T-helper 22 cell (primary cell): ENCODE measurements at places on chromosomes 13 and 19.

DNA sequence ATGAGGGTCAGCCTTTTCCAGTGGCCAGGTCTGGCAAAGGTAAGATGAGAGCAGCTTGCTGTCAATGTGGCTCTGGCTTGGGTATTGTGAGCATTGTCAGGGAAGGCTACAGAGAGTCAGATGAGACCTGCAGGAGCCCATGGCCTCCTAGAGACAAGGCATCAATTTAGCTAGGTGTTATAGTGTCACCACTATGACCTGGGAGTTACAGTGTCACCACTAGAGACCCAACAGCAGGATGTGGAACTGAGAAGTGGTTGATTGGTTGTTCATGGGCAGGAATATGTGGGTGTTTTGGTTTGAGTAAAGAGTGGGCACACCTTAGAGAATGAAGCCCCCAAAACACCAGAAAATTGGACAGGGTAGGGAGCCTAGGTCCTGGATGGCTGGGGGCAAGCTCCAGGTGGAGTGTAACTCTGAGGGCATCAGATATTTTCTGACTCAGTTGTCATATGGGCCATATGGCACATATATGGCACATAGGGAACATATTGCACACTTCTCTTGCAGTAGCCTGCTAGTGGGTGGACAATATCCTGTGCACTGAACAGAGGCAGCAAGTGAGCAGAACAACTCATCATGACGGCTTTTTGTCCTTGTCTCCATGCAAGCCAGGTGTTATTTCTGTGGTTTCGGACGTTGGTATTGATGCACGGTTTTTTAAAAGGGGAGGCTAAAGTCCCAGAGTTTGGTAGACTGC lies 46.3 kb upstream of the CEACAM21 start:
- DNase-seq: no peak

- peak; percentile 26 for DNase-seq
Observed at GRCh38 chr19:11279505-11280236, 16.3 kb upstream of the TSPAN16 start.

DNA sequence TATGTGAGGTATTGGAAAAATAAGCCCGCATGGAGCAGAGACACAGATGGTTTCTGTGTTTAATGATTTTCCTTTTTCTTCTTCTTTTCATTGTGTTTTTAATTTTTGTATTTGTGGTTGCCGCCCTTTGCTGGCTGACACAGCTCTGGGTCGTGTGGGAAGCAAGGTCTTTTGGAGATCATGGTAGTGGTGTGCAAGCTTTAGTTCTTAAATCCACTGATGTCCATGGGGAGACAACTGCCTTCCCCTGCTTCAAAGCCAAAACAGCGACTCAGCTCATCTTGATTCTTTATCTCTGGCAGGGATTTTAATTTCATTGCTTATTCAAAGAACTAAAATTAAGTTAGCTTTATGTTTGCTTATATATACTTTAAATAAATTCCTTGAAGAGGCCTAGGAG lies 711.3 kb upstream of the SGCG start:
- DNase-seq: no peak

DNA sequence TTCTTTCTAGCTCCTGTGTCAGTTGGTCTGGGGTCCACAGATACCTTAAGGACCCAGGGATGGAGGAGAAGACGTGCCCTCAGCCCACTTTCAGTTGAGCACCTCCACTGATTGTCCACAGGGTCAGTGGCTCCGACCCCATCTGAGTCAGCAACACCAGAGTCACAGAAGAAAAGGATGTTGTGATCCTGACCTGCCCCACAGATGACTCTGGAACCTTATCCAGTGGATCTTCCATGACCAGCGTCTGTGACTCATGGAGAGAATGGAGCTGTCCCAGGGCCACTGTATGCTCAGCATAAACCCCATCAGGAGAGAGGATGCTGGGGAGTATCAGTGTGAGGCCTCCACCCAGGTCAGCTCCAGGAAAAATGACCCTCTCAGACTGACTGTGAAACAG lies 22.0 kb downstream of the CEACAM4 start:
- no peak for DNase-seq

- DNase-seq: no peak
Observed at GRCh38 chr19:16193466-16193865, 4.2 kb upstream of the AP1M1 start.

DNA sequence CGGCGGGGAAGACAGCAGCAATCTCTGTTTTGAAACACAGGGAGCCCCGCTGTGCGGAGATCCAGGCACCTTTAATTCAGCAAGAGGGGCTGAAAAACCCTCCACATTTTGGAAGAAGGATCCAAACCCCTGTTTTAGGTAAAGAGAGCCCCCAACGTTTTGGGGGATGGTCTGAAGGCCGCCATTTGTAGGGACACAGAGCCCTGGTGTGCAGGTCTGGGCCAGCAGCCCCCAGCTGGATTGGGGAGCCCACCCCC lies 3.5 kb upstream of the HOOK2 start:
- no peak for DNase-seq

GRCh38 chr13:103229674-103230073 lies 163.5 kb upstream of the SLC10A2 start:
- DNase-seq: no peak

- DNase-seq: no peak
Observed at GRCh38 chr13:101949681-101950080, 452.2 kb downstream of the FGF14 start.

DNA sequence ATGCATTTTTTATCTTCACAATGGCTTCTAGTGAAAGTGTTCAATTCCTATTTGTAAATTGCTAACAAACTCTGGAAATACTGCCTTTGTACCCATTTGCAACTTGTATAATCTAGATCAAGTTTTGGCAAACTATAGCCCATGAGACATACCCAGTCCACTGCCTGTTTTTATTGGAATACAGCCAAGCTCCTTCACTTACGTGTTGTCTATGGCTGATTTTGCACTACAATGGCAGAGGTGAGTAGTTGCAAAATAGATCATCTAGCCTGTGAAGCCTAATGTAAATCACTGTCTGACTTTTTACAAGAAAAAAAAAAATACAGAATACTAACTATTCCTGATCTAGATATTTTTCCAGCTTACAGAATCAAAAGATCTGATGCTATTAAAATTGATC lies 37.1 kb downstream of the DZIP1 start:
- DNase-seq: no peak

- DNase-seq: no peak
Observed at GRCh38 chr19:17951990-17952976, 14.6 kb upstream of the KCNN1 start.

GRCh38 chr19:45767881-45768654 lies 984 bp downstream of the SIX5 start:
- DNase-seq: no peak
